Stimulated activated CD4-positive, alpha-beta T cell treated with anti-CD3 and anti-CD28 coated beads, Interleukin-15, amount 100 ng/mL, for 24 hours (primary cell): ENCODE measurements at places on chromosomes 6 and 20.

GRCh38 chr6:11318835-11319813 is 86.7 kb upstream of the NEDD9 start:
- DNase-seq: no peak

DNA sequence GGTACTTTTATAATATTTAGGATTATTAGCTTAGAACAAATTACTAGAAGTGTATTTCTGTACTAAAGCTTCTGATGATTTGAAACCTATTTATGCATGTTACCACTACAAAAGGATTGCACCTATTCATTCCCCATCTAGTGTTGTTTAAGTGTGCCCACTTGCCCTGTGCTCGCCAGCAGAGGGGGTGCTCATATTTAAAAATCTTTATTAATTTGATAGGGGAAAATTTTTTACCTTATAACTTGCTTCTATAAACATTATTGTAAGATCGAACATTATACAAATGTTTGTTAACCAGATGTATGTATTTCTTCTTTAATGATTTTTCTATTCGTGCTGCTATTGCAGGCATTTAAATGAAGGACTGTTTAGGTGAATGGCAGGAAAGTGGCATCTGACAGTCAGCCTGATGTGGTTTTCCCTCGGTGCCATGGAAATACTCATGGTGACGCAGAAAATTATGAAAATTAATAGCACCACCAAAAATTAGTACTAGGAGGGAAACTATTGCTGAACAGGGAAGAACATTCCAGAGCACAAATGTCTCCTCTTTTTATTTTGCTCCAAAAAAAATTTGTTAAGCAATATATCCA is 44.1 kb upstream of the FNDC1 start:
- DNase-seq: no peak

DNA sequence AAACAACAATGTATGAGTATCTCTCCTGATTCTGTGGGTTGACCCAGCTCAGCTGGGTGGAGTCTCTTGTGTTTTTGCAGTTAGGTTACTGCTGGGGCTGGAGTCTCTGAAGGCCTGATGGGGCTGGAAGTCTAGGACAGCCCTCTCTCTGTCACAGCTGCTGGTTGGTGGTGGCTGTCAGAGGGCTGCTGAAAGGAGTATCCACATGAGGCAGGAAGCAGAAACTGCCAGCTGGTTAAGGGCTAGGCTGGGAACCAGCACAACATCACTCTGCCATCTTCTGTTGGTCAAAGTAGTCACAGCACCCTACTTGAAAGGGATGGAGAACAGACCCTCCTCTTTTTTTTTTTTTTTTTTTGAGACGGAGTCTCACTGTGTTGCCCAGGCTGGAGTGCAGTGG is 10.0 kb upstream of the PACSIN1 start:
- no peak for DNase-seq

DNA sequence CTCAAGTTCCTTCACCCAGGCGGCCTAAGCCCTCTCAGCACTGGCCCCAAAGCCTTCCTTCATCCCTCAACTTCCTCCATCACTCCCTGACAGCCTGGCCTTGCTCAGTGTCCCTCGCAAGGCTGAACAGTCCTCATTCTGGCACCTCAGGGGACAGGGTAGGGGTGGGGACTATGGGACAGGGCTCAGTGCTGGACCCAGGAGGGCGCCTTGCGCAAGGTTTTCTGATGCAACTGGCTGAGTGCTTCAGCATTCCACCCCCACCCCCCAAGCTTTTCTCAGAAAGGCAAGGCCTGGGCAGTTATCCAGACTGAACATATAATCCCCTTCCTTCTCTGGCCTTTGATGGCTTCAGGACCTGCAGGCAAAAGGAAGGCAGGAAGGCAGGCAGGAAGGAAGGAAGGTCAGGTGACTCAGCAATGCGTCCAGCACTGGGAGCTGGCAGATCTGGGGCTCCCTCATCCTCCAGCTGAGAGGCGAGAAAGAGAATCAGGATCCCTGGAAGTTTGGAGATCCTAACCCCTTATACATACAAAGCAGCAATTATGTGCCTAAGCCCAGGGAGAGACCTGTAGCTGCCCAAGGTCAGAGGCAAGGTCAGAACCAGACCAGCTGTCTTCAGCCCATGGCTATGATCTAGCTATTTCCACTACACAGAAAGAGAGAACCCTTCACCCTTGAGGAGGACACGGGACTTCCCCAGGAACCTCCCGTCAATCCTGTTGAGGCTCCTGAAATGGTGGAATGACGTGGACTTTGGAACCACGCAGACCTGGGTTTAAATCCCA is 8.6 kb upstream of the TRIB3 start:
- no peak for DNase-seq

DNA sequence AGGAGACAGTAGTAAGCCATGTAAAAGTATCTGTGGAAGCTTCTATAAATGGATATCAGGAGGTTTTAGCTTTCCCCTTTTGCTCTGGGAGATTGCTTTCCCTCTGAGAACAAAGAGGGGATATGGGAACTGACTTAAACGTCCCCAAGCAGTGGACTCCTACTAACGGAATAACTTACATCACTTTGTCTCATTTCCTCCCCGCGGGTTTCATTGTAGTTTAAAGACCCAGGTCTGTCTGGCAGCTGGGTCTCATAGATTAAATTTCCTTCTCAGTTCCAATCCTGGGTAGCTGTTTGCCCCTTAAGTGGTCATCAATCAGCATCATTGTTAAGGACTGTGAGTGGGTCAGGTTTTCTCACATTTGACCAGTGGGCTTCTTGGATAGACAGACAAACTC is 68.7 kb downstream of the PLAGL1 start:
- no peak for DNase-seq

- no peak for DNase-seq
These were observed 383.8 kb downstream of the CDH4 start for GRCh38 chr20:61635721-61636455.

DNA sequence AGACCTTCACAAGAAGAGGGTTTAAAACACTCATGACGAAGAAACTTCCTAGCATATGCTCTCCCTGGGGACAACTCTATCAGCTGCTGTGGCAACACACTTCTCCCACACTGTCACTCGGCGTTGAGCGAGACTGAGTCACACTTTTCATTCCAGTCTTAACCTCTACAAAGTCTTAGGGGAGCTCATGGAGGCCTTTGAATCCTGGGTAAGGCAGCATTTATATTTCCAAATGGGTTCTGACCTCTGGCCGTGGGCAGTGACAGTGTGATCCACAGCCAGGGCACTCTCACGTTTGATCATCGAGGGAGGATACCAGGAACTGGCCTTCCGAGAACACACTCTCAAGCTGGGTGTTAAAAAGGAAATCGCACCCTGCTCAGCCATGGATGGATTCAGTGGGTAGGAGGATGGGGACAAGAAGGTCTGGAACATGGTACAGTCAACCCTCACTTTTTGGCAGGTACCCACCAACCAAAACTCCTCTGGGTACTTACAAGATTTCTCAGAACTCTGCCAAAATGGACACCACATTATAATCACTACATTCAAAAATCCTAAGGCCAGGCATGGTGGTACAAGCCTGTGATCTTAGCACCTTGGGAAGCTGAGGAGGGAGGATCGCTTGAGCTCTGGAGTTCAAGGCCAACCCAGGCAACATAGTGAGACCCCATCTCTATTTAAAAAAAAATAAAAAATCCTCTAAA is 19.6 kb downstream of the RRBP1 start:
- no peak for DNase-seq

- no peak for DNase-seq
These were observed 28.7 kb downstream of the LAMA4 start for GRCh38 chr6:112225691-112226090.

GRCh38 chr20:4685923-4686221 is 35.8 kb upstream of the PRND start:
- no peak for DNase-seq

- no peak for DNase-seq
These were observed 208.4 kb upstream of the CNR1 start for GRCh38 chr6:88374553-88374952.

DNA sequence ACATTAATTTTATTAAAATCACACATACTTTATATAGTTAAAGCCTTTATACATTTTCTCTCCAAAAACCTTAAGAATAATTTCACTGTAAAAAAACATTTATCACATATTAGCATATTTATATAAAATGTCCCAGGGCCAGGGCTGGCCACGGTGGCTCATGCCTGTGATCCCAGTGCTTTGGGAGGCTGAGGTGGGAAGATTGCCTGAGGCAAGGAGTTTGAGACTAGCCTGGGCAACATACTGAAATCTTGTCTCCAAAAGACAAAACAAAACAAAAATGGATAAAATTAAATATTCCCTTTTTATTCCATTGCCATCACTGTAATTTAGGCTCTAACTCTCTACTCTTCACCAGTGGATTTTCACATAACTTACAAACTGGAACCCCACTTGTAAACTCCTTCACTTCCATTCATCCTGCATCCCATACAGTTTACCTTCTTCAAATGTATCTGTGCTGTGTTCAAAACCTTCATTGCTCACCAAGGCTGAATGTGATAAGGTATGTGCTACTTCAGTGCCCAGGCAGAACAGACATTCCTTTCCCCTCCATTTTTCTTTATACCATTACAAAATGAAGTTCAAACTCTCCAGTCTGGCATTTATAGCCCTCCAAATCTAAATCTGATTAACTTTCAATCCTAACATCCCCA is 42.9 kb upstream of the PIM1 start:
- no peak for DNase-seq

- DNase-seq: no peak
These were observed 103.0 kb downstream of the ZFAND3 start for GRCh38 chr6:37922563-37922962.

DNA sequence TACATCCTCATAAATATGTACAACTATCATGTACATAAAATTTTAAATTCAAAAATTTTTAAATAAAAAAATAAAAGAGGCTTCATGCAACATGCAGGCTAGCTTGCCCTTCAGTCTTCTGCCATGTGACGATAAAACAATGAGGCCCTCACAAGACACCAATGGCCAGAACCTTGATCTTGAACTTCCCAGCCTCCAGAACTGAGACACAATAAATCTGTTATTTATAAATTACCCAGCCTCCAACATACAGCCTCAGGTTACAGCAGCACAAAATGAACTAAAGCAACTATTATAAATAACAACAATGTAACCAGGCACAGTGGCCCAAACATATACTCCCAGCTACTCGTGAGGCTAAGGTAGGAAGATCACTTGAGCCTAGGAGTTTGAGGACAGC is 42.8 kb downstream of the SERAC1 start:
- DNase-seq: no peak

- no peak for DNase-seq
These were observed 160.7 kb downstream of the UST start for GRCh38 chr6:148907573-148907972.

- DNase-seq: no peak
These were observed 81.6 kb upstream of the SNX9 start for GRCh38 chr6:157741321-157741947.

DNA sequence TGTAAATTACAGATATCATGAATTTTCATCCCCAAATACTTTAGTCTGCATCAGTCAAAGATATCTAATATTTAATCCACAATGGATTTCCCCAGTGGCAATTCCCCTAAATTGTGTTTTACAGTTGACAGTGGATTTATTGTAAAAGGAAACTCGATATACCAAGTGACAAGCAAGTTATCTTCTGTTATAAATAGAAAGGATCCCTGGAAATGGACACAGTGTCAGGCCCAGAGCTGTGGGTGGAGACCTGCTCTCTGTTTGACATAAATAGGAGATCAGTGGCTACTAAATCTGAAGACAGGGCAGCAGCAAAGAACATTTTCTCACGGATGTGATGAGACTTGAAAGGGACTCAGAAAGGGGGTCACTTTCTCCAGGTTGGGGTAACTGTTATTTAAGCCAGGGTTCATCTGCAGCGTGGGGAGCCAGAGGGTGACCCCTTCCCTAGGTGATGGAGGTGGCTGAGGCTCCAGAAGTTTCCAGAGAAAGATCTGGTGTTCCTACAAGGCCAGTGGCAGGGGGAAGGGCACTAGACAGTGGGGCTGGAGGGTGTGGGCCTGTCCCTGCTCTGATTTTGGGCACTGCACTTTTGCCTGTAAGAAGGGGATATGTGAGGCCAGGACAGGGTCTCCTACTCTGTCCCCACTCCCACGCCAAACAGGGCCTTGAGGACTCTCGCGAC is 12.3 kb upstream of the FAM110A start:
- no peak for DNase-seq
